Stimulated activated CD8-positive, alpha-beta memory T cell treated with anti-CD3 and anti-CD28 coated beads, Interleukin-7, amount 100 ng/mL, for 1 hour (primary cell): ENCODE measurements at places on chromosomes 5 and 9.

DNA sequence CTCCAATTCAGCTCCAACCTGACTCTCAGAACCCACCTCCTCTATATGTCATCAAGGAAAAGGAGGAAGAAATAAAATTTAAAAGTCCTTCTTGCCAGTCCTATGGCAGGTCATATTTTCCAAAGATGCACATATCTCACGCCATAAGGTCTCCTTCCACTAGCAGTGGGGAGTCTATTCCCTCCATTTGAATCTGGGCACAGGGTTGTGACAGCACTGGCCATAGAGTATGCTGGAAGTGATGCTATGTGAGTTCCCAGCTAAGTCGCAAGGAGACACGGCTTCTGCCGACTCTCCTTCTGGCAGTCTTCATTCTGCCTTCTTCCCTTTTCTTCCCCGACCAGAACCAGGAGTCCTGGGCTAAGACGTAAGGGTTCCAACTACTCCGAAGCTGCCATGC is 883.9 kb upstream of the DMAC1 start:
- no peak for DNase-seq

DNA sequence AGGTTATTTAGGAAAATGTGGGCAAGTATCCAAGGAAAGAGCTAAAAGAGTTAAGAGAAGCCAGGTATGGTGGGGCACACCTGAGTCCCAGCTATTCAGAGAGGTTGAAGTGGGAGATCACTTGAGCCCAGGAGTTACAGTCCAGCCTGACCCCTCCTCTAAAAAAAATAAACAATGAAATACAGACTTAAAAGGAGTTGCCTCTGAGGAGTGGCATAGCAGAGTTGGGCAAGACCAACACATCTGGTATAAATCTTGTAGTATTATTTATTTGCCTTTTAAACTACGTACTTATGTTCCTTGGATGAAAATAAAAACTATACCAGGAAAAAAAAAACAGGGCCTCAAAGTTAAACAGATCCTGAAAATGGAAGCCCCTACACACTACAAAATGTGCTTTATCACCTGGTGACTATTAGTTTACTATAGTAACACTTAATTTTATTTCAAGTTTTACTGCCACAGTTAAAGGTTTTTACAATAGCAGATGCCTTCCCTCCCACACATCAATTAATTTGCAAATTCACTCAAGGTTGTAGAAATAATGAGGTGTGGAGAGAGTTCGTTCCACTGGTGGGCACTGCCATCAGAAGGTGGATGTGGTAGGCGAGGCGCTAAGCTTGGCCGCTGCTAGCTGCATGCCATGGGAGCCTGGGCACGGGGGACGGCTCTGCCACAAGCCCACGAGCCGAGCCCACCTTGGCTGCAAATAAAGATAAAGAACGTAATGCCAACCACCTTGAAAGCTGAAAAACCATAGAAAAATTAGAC is 48.0 kb downstream of the MED27 start:
- DNase-seq, result no peak

DNA sequence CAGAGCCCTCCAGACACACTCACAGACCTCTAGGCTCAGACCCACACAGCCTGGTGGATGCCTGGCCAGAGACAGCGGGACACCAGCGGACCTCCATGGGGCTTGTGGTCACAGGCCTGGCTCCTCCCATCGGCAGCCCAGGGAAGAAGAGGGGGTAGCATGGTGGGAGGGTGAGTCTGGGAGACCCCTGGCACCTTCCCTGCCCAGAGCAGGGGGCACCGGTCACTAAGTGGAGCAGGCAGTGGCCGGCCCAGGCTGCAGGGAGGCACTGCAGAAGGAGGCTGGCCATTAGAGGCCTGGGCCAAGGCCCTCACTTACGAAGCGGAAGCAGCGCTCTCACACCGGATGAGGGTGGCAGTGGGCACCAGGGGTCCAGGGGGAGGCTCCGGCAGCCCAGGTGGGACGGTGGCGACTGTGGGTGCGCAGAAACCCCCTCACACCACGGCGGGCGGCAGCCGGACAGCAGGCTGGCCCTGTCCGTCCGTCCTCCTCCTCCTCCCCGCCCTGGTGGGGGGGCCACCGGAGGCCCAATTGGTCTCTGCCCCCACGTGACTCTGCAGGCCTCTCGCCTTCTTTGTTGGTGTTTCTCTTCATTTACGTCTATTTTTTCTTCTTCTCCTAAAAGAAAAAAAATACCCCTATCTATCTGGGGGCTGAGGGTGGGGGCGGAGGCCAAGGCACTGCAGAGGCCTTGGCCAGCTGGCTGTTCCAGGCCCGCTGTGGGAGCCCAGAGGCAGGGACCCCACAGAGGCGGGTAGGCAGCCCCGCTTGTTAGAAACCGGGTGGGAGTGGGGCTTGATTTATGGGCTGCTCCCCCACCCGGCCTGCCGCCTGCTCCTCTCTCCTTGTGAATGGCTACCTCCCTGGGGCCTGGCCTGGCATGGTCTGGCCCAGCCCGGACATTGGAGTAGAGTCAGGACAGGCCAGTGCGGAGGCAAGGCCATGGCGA is at the start of gene NR5A1:
NR5A1 (minus strand) TSS at position 469 of the 949 bp plus-strand sequence. CDS start 4,004 bp downstream, outside the sequence.
- DNase-seq, result no peak

- no peak for DNase-seq
Observed at GRCh38 chr9:567128-567746, 274.3 kb upstream of the DMRT1 start.

- no peak for DNase-seq
Observed at GRCh38 chr5:107518616-107519015, 152.1 kb downstream of the EFNA5 start.

- DNase-seq, result no peak
Observed at GRCh38 chr5:23139338-23140171, 286.4 kb upstream of the CDH12 start.

DNA sequence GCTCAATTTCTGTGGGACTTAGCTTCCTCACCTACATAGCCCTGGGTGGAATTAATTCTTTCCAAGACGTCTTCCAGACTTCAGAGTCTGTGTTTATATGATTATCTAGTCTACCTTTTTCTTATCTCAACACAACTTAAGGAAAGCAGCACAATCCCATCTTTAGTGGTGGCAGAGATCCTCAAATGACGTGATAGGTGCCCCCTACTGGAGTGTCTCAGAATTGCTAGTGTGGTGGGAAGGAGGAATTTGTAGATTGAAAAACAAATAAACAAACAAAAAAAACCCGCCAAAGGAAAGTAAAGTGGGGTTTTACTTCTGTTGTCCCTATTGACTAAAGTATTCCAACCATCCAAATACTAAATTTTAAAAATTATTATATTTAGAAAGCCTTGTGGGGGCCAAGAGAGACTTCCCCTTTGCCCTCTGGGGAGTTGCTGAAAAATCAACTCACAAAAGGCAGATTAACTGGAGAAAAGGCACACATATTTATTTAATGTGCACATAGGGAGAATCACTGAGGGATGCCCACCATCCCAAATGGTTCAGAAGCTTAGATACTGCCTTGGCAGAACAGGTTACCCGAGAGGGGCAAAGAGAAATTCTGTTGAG is 283.3 kb downstream of the TMEM167A start:
- DNase-seq, result no peak

DNA sequence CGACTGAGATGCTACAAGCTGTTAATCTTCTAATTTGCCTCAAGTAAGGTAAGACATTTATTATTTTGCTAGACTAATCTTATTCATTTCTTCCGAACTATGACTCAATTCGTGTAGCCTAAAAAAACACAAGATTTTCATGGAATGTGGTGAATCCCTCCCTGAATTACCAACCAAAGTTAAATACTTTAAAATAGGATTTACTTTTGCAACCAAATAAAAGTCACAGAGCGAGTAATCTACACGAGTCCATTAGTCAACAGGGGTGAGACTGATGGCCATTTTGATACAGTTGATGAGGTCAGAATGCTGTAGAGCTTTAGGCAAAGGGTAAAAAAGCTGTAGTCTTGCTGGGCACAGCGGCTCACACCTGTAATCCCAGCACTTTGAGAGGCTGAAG is 13.1 kb upstream of the BNC2 start:
- DNase-seq, result no peak

GRCh38 chr9:98146101-98146991 is 27.3 kb upstream of the TRIM14 start:
- DNase-seq, result no peak

DNA sequence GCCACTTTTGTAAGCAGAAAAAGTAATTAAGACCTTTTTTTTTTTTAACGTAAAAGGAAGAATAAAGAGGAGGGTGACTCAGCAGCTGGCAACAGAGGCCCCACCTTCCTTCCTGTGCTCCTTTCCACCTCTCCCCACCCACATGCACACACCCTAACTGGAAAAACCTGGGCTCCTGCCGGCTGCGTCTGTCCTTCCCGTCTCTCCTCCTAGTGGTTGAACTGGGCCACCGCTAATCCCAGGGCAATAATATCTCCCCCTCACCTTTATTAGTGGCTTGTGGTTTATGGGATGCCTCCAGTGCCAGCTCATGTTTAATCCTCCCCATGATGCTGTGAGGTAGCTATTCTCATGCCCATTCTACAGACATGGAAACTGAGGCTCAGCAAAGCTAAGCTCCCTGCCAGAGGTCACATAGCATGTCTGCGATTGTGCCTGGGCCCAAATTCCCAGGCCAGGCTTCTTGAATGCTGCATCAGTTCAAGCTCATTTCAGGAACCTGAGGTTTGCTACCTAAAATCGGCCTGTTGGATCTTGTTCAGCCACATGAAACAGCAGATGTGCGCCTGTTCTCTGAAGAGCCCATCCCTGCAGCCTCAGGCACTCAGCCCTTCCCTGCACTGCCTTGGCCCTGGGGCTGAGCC is 60.9 kb upstream of the IL17B start:
- no peak for DNase-seq

DNA sequence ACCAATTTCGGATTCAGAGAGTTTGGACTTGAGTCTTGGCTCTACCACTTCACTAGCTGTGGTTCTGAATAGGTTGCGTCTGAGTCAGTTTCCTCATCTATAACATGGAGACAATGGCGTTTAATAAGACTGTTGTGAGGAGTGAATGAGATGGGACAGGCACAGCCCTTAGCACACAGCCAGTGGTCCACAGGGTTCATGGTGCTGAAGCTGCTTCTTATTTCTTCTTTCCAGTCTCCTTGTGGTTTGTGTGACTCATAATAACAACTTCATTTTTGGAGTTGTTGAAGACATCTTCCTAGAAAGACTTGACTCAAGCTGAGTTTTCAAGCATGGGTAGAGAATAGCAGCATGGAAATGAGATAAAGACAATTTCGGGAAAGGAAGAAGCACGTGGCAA is 172.6 kb upstream of the PPP2R2B start:
- no peak for DNase-seq

DNA sequence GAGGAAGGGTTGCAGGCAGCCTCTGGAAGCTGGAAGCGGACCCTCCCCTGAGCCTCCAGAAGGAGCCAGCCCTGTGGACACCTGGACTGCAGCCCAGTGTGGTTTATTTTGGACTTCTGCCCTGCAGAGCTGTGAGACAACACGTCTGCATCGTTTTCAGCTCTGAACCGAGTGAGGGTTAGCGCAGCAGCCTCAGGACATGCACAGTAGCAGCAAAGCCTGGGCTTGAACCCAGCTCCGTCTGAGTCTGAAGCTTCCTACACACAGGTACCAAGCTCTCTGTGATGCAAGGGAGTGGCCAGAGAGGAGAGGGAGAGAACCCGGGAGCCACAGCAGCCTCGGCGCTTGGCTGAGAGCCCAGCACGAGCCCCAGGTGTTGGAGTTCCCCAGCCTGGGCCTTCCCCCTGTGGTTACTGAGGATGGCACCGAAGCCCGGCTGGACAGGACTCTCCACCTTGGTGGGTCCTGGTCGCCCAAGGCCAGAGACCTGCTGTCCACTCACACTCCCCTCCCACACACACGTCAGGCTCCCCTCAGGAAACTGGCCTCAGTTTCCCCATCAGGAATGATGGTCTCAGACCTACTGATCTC is 128.2 kb downstream of the OLFM1 start:
- no peak for DNase-seq

DNA sequence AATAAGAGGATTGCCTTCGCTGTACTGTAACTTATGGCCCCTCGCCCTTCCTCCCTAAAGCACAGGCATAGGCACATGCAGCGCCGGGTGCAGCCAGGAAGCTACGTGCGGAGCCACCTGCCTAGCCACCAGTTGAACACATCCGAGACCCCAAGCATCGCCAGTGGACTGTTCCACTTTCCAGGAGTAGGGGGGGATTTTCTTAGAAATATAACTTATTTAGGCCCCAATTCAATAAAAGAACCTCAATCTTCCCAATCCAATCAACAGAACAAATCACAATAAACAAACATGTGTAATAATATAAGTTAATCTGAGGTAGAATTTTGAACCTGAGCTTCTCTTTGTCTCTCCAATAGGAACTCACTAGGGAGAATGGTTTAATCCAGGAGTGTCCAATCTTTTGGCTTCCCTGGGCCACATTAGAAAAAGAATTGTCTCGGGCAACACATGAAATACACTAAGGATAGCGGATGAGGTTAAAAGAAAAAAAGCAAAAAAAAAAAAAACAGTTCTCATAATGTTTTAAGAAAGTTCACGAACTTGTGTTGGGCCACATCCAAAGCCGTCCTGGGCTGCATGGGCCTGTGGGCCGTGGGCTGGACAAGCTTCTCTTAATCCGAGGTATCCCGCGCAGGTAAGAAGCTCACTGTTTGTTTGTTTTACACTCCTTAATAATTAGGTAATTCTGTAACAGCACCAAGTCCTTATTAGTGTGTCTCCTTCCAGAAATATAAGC is 22.0 kb upstream of the NIPBL start:
- DNase-seq, result no peak

DNA sequence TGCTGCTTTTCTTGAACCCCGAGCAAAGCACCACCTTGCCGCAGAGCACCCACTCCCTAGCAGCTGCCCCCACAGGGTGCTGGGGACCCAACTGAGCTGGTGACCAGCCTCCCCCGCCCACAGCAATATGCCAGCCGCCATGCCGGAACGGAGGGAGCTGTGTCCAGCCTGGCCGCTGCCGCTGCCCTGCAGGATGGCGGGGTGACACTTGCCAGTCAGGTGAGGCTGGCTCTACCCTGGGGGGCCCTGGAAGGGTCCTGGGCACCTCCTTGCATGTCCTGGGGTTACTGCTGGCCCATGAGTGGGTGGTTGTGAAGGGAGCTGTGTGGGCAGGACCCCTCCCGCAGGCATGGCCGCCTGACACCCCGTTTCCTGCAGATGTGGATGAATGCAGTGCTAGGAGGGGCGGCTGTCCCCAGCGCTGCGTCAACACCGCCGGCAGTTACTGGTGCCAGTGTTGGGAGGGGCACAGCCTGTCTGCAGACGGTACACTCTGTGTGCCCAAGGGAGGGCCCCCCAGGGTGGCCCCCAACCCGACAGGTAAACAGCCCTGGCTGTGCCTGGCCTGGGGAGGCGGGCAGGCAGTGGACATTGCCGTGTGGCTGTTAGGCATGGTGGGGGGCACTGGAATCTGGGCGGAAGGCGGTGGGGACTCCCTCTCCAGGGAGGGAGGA is 7.2 kb downstream of the EGFL7 start:
- no peak for DNase-seq

DNA sequence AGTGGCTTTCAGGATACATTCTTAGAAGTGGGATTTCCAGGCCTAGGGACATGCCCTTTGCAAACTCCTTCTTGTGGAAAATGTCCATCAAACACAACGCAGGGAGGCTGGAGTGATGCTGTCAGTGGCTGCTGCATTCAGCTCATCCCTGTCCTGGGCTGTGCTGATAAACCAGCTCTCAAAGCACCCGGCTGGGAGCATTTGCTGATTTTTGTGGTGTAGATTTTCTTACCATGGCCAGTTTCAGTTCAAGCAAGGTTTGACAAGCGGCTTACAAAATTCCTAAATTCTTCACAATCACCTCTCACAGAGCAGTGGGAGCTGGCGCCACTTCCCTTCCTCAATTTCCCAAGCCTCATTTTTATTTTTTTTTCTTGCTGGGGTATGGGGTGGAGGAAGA is 28.2 kb downstream of the FAM163B start:
- no peak for DNase-seq
